ENCODE measurements at places on chromosomes 11 and 22. TPM values are rescaled to one million over a fixed set of nuclear protein-coding genes. Genes with fewer than 3 reads are reported as not detected.

The RDX gene
- total RNA-seq, result 135 TPM

The SMTNL1 gene
- total RNA-seq, result not detected

The POLR3H gene
- total RNA-seq, result 45.6 TPM

The GAL3ST1 gene
- 11.1 TPM for total RNA-seq

The CD3D gene
- not detected for total RNA-seq

The FXYD2 gene
- 18.4 TPM for total RNA-seq

The OR4S1 gene
- total RNA-seq, result not detected

The FOLR2 gene
- not detected for total RNA-seq

The ZNF215 gene
- total RNA-seq, result 0.82 TPM

The UBQLNL gene
- total RNA-seq, result not detected
